ENCODE measurements at places on chromosomes 13 and 19.

DNA sequence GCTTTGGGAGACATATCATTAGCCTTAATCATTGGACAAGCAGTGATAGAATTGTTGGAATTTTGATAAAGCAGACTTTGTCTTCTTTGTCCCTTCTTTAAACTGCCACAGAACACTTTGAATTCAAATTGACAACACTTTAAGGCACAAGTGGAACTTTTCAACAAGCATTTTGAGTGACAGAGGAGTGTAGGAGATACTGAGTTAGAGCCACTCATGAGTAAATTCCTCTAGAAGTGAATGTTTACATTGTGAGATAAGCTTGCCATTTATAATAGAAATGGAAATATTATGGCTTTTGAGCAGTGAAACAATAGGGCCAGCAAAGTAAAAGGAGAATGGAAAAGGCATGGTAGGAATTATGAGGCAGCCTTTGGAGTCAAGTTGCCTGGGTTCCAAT lies 515.8 kb downstream of the SLITRK6 start:
- DNase-seq: no peak

- DNase-seq: no peak
Measured at GRCh38 chr13:51181786-51182383, 40.3 kb upstream of the FAM124A start.

GRCh38 chr19:518598-519231 lies 11.4 kb downstream of the TPGS1 start:
- DNase-seq: peak; percentile 47

DNA sequence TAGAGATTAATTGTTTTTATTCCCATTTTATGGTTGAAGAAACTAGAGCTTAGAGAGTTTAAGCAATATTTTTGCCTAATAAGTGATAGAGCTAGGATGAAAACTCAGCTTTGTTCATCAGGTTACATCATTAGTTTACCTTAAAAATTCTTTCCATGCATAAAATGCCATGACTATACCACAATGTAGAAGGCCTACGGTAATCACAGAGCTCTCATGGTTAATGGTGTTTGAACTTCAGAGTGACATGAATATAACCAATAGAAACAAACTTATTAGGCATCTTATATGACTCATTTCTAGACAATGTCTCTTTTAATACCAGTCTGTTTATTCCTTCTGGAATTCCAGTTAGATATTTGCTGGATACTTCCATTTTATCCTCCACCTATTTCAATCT lies 78.5 kb downstream of the FGF9 start:
- DNase-seq: no peak

- DNase-seq: no peak
Measured at GRCh38 chr13:77009011-77009410, 17.1 kb downstream of the CLN5 start.

- DNase-seq: peak; percentile 77
Measured at GRCh38 chr19:14366529-14366928, 14.7 kb upstream of the ADGRE5 start.

GRCh38 chr19:12825254-12826131 lies 8.9 kb downstream of the RTBDN start:
- no peak for DNase-seq

DNA sequence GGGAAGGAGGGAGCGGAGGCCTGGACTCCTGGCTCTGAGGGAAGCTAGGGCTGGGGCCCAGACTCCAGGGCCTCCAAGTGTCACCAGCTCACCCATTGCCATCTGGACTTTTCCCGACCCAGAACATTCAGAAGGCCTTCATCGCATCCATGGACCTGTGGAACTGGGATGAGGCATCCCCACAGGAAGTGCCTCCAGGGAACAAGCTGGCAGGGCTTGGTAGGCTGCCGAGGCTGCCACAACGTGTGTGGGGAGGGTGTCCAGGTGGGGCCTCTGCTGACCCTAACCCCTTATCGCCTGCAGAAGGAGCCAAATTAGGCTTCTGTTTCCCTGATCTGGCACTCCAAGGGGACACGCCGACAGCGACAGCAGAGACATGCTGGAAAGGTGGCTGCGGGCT lies 767 bp downstream of the ETV2 start:
- no peak for DNase-seq

DNA sequence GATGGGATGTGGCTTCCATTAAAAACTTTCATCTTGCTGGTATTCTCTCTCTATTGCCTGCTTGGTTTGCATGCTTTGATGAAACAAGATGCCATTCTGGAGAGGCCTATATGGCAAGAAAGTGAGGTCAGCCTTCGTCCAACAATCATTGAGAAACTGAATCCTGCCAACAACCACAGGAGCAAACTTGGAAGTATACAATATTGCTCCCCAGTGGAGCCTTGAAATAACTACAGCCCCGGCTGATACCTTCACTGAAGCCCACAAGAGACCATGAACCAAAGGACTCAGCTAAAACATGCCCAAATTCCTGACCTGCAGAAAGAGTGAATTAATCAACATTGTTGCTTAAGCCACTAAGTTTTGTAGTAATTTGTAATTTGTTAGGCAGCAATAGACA lies 82.5 kb upstream of the FGF14 start:
- DNase-seq: no peak

GRCh38 chr19:4115818-4116385 lies 8.0 kb downstream of the MAP2K2 start:
- no peak for DNase-seq

- no peak for DNase-seq
Measured at GRCh38 chr13:113901642-113902041, 37.8 kb upstream of the GAS6 start.

DNA sequence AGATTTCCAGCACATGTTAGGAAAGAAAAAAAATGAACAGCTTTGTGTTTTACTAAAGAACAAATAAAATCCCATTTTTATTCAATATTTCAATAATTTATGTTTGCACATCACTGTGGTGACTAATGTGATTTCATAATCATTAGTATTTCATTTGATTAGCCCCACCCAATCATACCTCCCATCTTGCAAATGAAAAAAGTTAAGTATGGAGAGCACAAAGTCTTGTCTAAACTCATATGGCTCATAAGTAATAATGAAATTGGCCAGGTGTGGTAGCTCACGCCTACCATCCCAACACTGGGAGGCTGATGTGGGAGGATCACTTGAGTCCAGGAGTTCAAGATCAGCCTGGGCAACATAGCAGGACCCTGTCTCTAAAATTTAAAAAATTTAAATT lies 3.8 kb downstream of the ZNF490 start:
- DNase-seq: no peak

DNA sequence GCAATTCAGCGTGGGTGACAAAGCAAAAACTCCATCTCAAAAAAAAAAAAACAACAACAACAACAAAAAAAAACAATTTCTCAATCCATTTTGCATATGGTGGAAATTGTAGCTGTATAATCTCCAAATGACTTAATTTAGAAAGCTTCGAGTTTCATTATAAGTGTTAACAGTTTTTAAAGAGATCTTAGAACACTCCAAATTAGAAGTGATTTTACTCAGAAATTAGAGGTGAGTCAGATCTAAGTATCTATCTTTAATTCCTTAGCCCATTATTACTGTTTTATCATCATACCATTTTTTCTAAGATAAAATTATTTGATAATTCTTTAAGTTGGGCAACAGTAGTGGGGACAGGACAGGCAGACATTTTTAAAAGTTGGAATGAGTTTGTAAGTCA lies 60.5 kb downstream of the ZMYM2 start:
- no peak for DNase-seq

DNA sequence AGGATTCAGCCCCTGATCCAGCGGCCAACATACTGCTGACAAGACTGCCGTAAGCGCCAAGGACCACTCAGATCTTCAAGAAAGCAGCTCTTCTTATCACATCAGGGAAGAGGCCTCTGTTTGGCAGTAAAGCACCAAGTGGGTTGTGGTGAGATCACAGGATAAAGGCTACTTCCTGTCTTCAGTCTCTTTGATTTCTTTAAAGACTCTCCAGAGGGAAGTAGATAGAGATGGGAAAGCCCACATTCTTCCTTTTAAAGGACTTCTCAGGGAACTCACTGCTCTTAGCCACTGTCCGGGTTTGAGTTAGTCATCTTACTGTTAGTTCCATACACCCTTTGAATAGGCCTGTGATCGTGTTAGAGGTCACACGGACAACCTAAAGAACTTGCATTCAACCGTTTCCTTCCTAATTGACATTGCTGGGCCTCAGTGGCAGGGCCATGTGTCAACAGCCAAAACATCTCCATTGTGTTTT lies 47.2 kb upstream of the POMP start:
- DNase-seq: no peak

DNA sequence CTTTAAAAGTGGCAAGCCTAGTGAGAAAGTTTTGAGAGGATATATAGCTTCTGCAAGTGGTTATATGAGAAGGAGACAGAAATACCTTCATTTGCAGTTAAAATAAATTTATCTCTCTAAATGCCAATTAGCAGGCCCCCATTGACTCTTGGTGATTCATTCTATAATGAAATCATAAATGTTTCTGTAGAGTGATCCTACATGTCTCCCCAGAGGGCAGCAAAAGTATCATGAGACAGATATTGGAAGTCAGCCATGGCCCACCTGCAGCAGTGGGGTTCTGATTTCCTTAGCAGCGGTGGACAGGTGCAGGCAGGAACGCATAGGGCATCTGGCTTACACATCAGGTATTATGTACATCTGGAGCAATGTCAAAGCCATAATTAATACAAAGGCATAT lies 385.4 kb upstream of the SLC10A2 start:
- DNase-seq: no peak

DNA sequence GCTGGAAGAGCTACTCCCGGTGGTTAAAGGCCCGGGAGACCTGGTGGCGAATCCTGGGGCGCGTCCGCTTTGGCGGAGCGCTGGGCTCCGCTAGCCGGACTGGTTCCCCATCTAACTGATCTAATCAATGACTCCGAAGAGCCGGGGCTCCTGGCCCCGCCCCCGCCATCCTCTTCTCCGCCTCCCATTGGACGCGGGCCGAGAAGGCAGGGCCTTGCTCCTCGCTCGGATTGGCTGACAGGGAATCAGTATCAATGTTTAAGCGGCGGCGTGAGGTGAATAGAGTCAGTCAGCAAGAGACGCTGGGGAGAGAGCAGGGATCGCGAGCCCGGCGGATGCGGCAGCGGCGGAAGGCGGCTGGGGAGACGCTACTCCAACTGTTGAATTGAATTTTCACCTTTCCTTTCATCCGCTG lies 1.7 kb upstream of the PCDH17 start:
- no peak for DNase-seq

- no peak for DNase-seq
Measured at GRCh38 chr19:15251010-15251748, 18.9 kb upstream of the EPHX3 start.

DNA sequence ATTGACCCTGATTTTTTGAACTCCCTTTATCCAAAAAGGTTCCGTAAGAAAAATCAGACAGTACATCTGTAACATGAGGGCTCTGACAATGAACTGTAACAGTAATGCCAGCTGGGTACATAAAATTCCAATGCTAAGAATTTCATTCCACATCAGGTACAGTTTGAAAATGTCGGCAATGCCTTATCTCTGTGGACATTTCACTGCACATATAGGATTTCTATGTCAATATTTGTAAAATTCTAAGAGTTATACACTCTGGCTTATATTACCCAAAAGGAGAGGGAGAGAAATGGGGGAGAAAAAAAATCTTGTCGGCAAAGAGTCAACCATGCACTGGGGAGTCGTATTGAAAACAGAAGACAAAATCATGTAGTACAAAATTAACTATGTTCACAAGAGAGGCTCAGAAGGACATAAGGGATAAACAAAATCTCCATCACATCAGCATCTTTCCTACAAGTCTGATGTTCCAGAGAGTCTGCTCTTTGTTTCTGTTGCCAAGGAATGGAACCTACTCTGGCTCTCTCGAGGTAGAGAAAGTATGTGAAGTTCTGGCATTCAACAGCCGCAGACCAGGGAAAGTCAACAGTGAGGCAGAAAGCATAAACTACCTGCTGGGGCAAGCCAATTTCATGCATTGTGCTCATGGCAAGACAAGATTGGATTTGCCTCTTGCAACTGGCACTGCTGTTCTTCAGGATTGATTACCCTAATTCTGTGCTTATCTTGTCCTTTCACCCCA lies 72.4 kb downstream of the STARD13 start:
- no peak for DNase-seq

GRCh38 chr13:46288570-46289259 lies 77.0 kb downstream of the LRRC63 start:
- DNase-seq: no peak

GRCh38 chr13:26946684-26947343 lies 186.2 kb upstream of the GPR12 start:
- no peak for DNase-seq

DNA sequence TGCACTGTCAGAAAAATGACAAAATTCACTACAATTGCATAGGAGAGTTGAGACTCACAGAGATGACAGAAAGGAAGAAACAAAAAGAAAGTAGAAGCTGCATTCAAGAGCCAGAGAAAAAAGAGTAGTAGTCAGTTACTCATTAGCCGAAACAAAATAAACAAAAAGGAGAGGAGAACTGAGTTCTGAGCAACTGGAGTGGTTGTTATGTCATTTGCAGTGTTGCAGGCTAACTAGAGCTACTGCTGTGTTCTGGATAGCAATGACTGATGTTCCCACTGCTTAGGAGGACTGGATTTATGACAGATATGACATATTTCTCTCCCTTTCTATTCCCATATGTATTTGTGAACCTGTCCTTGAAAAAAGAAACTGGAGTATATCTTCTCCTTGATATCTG lies 482.6 kb downstream of the RFC3 start:
- no peak for DNase-seq

GRCh38 chr19:11142528-11143171 lies 12.9 kb downstream of the SPC24 start:
- no peak for DNase-seq

- DNase-seq: no peak
Measured at GRCh38 chr13:25905611-25906010, 146.2 kb downstream of the SHISA2 start.

DNA sequence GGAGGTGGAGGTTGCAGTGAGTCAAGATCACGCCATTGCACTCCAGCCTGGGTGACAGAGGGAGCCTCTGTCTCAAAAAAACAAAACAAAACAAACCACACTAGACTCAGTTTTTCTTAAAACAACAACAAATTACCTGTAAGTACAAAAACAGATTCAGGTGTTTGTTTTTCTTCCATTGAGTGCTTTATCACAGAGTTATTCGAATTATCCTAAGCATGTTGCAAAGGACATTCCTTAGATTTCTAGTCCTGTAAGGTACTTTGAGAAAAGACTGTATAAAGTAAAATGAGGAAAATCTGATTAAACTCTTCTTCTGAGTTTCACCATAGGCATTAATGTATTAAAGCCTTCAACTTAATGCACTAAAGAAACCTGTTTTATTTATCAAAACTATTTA lies 2.2 kb upstream of the EEF1AKMT1 start:
- no peak for DNase-seq

- no peak for DNase-seq
Measured at GRCh38 chr13:52374389-52374788, 31.6 kb downstream of the THSD1 start.

GRCh38 chr13:94759120-94759728 lies 46.9 kb upstream of the SOX21 start:
- no peak for DNase-seq

- peak; percentile 54 for DNase-seq
Measured at GRCh38 chr13:22278336-22278929, 607.6 kb downstream of the FGF9 start.

DNA sequence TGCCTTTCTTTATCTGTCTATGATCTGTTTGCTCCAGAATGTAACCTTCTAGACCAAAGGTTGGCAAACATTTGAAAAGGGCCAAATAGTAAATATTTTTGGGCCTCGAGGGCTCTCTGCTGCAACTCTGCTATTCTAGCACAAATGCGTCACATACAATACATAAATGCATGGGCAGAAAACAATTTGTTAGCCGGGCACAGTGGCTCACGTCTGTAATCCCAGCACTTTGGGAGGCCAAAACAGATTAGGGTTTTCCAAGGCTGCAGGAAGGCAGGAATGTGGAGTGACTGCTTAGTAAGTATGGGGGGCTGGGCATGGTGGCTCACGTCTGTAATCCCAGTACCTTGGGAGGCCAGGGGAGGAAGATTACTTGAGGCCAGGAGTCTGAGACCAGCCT lies 21.9 kb upstream of the EVI5L start:
- DNase-seq: no peak
